GM10248 (cell line): ENCODE measurements at places on chromosomes 4 and X.

DNA sequence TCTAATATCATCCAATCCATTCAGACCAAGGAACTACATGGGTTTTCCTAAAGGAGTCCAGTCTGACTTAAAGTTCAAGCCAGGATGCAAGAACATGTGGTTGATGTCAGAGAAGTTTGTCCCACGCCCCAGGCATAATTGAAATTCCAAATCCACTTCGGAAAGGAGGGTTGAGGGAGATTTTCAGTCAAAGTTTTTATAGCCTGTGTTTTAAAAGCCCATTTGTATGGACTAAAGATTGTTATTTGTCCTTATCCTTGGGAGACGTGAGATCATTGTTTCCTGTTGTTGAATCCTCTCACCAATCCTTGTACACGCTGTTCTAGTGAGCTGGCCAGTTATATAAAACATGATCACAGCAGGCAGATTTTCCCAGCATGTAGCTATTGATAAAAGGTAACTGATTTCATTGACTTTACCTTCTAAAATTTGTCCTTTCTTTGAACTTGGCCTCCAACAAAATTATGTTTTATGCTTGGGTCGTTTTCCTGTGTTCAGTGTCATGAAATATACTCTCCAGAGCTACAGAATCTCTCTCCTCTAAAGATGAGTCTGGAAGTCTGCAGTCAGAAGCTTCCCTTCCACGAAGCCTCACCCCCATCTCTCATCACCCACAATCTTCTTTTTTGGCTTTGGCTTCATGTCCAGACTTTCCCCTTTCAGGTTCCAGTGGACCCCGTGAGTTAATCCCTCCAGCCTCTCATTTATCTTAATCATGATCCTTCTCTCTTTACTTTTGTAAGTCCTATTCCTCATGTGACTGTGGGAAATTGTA lies 92.9 kb downstream of the ATP10D start:
- no peak for DNase-seq

DNA sequence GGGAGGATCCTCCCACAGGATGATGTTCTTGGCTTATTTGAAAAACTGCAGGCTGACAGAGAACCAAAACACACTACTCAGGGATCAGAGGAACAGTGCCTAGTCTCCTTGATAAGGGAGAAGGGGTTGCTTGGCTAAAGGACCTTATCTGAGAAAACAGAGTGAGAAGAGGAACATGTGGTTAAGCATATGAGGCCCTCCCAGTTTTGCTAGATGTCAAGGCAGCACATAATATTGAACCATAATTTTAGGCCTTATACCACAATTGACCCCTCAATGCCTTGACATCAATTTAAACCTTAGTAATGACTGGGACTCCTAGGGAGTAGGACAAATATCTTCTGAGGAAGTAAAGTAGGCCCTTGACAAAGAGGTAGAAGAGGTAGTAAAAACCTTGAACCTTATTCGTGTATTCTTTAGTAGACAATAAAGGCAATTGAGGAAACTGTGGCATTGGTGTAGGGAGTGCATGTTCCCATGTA lies 79.3 kb downstream of the TEX13C start:
- no peak for DNase-seq

- DNase-seq = no peak
Measured at GRCh38 chr4:89119166-89119565, 7.8 kb downstream of the TIGD2 start.

DNA sequence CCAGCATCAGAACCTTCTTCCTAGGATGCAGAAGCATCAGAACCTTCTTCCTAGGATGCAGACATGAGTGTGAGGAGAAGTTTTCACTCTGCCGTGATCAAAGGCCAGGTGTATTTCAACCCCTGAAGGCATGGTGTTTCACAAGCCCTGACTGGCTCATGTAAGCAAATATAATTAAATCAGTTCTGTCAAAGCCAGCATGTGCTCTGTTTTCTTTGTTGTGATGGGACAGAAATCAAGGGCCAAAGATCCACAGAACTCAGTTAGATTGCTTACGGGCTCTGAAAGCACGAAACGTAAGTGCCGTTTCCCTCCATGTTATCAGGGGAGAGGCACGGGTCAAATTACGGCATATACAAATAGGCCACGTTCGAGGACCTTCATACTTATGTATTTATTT lies 32.0 kb upstream of the CLDN24 start:
- no peak for DNase-seq

GRCh38 chr4:163495900-163496299 lies 1.4 kb downstream of the TMA16 start:
- peak; percentile 45 for DNase-seq

DNA sequence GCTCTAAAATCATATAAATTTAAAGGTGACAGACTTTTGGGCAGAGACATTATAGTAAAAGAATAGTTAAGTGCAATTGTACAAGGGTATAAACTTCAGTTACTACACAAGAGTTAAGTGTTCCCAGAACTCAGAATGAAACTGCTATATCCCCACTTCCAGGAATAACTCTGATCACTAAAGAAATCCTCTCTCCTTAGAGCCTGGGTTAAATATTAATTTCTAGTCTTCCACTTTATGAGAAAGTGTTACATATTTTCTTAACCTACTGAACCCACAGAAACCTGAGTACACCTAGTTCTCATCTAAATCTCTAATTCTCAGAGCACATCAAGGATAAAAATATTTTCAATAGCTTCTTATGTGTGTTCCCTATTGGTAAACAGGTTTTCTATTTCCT lies 99.1 kb upstream of the USP38 start:
- DNase-seq = no peak

GRCh38 chrX:41733939-41734338 lies 10.0 kb downstream of the GPR82 start:
- peak; percentile 55 for DNase-seq

- DNase-seq = no peak
Measured at GRCh38 chr4:44118971-44119680, 329.5 kb downstream of the KCTD8 start.

GRCh38 chrX:14056206-14056605 lies 26.5 kb upstream of the GEMIN8 start:
- no peak for DNase-seq

- DNase-seq = no peak
Measured at GRCh38 chr4:626201-627091, 1.1 kb downstream of the PDE6B start.

DNA sequence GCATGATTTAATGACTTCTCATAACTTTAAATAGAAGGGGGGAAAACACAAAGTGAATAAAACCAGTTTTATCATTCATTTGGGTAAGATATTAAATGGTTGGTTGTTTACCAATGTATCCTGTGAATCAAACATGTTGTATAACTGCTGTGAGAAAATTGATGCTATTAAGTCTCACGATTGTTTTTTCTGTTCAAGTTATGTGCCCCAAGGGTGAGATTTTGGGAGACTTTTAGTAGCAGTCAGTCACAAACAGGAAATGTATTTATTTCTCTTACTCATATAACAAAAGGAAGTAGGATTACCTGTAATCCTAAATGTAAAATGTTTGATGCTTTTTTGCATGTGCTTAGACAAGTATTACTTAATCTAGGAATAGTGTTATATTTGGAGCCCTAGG lies 39.2 kb downstream of the MTHFD2L start:
- DNase-seq = no peak

DNA sequence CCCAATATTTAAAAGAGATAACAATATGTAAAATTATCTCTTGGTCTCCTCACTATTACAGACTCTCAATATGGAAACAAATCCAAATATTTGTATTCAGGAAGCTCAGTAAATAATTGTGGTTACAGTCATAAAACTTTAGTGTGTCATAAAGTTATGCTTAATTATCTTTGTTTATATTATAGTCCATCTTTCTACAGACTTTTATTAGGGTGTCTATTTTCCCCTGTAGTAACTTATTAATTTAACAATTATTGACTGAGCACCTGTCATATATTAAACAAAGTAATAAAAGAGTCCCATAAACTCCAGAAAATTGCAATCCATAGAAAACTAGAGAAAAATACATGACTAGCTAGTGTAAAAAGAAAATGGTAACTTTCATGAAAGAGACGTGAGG lies 61.6 kb upstream of the GPM6A start:
- DNase-seq = no peak

DNA sequence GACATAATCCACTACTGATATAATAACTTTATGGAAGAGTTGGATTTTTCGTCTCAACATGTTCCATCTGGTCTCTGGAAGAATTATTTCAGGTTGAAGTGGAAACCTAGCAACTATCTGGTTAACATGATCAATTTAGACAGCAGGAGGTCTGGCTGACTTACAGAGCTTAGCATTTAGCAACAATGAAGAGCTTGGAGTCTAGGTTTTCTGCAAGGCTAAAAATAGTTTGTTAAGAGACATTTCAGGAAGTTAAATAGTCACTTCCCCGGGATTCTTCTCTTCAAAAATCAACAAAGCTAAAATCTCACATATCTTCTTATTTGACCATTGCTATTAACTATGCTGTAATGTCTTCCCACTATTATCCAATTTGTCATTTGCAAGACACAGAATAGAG lies 418.6 kb upstream of the DIPK2B start:
- DNase-seq = no peak

DNA sequence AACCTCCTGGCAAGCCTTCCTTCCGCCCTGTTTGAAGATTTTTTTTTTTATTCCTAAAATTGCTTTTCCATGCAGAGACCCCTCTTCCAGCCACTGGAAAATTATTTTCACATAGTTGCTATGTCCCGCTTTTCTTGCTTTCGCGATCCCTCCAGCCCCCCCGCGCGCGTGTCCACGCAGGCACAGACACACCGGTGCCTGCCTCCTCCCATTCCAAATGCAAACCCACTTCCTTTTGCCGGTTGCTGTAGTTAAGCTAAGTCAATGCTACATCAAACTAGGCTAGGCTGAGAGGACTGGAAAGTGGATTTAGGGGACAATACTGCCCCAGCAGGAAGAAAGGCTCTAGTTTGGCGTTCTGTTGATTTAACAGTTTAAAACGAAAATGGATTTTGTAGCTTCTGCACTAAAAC lies 111.0 kb downstream of the DHX15 start:
- DNase-seq = no peak

DNA sequence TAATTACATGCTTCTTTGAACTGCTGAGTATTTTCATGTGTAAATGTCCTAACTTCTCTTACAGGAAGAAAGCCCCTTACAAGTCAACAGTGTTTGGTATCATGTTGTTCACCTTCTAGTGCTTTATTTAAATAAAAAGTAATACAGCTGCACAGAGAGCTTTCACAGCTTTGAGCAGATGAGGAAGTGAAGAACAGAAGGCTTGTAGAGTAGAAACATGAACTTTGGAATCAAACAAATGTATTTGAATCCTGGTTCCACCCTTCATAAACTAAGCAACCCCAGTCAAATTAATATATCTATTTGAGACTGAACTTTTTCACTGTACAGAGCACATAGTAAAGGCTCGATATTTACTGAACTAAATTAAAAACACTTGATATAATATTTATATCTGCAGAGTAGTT lies 120.5 kb downstream of the CAMK2D start:
- peak; percentile 44 for DNase-seq

DNA sequence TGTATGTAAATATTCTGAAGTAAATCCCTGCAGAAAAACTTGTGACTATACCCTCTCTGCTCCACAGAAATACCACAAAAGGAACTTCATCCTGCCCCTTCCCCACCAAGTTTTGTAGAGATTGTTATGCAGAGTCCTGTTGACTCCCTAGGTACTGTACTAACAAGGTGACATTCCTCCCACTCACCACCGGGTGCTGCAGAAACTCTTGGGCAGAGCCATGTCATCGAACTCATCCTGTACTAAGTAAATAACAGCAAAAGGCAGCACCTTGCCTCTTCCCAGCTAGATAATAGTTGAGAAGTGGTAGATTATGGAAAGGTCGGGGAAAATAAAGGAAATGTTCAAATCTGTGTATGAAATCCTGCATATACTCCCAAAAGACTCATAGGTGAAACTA lies 233.3 kb downstream of the STPG2 start:
- DNase-seq = no peak

GRCh38 chr4:173243321-173243720 lies 74.7 kb downstream of the GALNT7 start:
- DNase-seq = no peak

DNA sequence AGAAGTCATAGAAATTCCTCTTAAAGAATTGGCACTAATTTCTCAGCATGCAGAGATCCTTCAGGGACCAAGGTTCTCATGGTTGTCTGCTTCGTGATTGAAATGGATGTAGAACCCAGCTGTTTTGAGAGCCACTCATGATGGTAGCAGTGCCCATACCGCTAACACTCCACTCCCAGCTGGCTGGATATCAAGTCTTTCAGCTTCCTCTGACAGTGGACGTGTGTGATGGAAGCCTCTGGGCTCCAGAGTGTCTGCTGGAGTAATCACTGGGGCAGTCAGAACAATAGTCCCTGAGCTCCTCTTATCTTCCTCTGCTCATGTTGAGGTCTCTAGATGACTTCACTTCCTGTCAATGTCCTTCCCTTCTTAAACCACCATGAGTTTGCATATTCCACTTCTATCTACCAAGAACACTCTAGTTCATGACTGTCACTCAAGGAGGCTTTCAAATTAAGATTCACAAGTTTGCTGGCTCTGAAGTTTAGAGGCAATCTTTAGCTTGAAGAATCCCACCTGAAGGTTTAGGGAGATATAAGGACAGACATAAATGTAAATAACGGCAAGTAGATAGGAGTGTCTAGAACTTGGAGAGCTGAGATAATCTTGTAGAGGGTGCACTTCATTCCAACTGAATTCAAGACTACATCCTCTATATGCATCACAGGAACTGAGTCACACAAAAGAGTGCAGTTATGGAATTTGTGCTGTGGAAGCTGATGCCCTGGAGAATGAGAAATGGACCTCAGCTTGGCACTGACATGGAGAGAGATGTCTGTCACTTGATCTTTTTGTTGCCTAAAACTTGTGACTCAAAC lies 64.5 kb upstream of the WDR1 start:
- peak; percentile 37 for DNase-seq

- DNase-seq = no peak
Measured at GRCh38 chr4:169840554-169840953, 82.8 kb upstream of the HPF1 start.

GRCh38 chrX:56728752-56729151 lies 291 bp upstream of the NBDY start:
- no peak for DNase-seq

DNA sequence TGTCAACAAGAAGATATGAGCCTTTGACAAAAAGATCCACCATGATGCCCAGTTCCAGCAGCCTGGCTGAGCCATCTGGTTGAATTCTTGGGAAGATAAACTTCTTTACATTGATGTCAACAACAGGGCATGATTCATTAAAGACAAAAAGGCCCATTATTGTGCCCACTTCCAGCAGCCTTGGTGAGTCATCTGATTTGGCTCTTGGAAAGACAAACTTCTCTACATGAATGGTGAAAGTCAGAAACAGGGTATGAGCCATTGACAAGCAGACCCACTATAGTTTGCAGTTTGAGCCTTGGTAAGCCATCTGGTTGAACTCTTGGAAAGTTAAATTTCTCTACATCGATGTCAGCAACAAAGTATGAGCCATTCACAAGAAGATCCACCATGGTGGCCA lies 4.1 kb upstream of the CSF2RA start:
- no peak for DNase-seq
